Left renal cortex interstitium (tissue), 4 donors: ENCODE measurements at places on chromosomes 4 and X. TPM values are rescaled to one million over a fixed set of nuclear protein-coding genes. Genes with fewer than 3 reads are reported as not detected.

The CYBB gene
- 11.4 TPM for polyA plus RNA-seq

The TRMT2B gene
- polyA plus RNA-seq, result 12.6 TPM

The GSTCD gene
- polyA plus RNA-seq, result 19.9 TPM

The CXCL5 gene
- polyA plus RNA-seq, result 0.18 TPM

The RASSF6 gene
- 5.2 TPM for polyA plus RNA-seq

The MAP7D2 gene
- polyA plus RNA-seq, result 2.4 TPM

The P2RY8 gene
- polyA plus RNA-seq, result 1.4 TPM

The ITM2A gene
- 50.6 TPM for polyA plus RNA-seq

The SSX2B gene
- polyA plus RNA-seq, result 0.17 TPM

The SH3D19 gene
- 27.0 TPM for polyA plus RNA-seq

The SORBS2 gene
- polyA plus RNA-seq, result 68.6 TPM

The BBS7 gene
- 28.1 TPM for polyA plus RNA-seq

The FAAH2 gene
- polyA plus RNA-seq, result 14.4 TPM

The DCAF4L1 gene
- 0.17 TPM for polyA plus RNA-seq

The FOXO4 gene
- 26.3 TPM for polyA plus RNA-seq

The MAGEA11 gene
- polyA plus RNA-seq, result not detected

The GNRHR gene
- polyA plus RNA-seq, result 1.1 TPM

The ARR3 gene
- 2.3 TPM for polyA plus RNA-seq

The VEGFD gene
- polyA plus RNA-seq, result 0.64 TPM

The FAM120C gene
- 8.3 TPM for polyA plus RNA-seq

The MAOB gene
- polyA plus RNA-seq, result 42.2 TPM

The FRYL gene
- 45.9 TPM for polyA plus RNA-seq

The SOX3 gene
- polyA plus RNA-seq, result not detected

The RAB39B gene
- polyA plus RNA-seq, result 3.3 TPM

The PROM1 gene
- polyA plus RNA-seq, result 45.8 TPM

The TCEAL6 gene
- 0.16 TPM for polyA plus RNA-seq

The TLR6 gene
- polyA plus RNA-seq, result 0.65 TPM

The MAGEE1 gene
- polyA plus RNA-seq, result 6.3 TPM

The XAGE2 gene
- not detected for polyA plus RNA-seq

The ATP8A1 gene
- polyA plus RNA-seq, result 27.0 TPM

The CXCL8 gene
- 0.17 TPM for polyA plus RNA-seq

The FAM184B gene
- polyA plus RNA-seq, result 0.73 TPM

The ETDB gene
- polyA plus RNA-seq, result not detected

The MAGEA10 gene
- polyA plus RNA-seq, result not detected

The MTCP1 gene
- polyA plus RNA-seq, result 21.0 TPM

The SPANXD gene
- not detected for polyA plus RNA-seq
